ENCODE measurements at places on chromosomes 7 and 10.
A peak's percentile ranks its signal among the peaks of the same experiment; 100 is the strongest.

DNA sequence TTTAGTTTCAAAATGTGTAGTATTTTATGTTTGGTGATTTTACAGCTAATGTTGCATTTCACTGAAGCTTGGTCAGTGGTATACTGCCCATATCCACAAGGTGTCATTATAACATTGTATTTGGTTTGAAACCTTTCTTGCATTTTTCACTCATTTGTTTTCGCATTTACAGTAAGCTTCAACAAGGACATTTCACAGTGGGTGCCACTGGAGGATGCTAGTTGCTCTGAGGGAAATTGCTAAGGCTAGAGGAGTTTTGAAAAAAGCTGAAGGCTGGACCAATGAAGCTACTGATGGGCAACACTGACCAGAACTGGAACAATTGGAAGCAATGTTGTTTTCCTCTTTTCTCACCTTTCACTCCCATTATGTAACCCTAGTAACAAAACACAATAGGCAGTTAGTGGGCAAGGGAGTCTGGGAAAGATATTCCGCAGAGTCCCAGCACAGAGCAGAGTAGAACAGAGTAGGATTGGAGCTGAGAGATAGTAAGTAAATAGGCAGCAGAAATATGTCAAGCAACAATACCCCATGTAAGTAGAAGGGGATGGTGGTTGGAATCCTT, 23.6 kb upstream of the SRI start:
- peak; percentile 54 for DNase-seq

GRCh38 chr7:129317450-129317849, 92.6 kb downstream of the AHCYL2 start:
- DNase-seq = no peak

DNA sequence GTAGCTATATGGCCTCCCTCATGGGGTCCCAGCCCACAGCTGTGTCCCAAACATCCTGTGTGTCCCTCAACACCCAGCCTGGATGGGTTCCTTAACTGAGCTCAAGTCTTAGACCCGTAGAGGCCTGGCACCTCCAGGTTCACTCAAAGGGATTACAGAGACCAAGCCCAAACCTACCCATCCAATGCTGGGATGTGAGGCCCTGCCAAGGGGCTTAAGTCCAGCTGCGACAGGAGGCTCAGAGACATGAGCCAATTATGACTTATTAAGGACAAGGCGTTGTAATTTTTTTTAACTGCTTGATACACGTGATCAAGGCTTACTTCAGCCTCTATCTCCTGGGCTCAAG, 105.6 kb upstream of the RET start:
- no peak for DNase-seq

GRCh38 chr7:123492485-123492884, 41.9 kb downstream of the IQUB start:
- DNase-seq = no peak

GRCh38 chr10:130930821-130931220, 380.7 kb downstream of the TCERG1L start:
- no peak for DNase-seq

DNA sequence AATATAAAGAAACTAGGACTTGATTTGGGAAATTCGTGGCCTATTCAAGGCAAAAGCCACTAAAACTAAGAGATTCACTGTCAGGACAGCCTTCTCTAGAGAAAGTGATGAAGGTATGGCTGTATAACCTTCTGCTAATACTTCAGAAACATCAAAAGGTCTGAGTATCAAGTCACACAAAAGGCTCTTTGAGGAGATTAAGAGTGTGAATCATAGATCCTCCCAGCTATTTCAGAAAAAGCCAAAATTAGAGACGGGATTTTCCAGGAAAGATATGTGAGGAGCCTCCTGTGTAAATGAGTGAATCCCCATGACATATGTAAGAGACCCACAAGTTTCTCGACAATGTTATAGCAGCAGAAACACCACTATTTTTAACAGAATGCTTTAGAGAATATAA, 56.2 kb downstream of the UBE3C start:
- DNase-seq = no peak

- no peak for DNase-seq
Observed at GRCh38 chr7:37320848-37321468, 127.7 kb downstream of the ELMO1 start.

- no peak for DNase-seq
Observed at GRCh38 chr10:85542152-85542551, 824.4 kb downstream of the GRID1 start.

DNA sequence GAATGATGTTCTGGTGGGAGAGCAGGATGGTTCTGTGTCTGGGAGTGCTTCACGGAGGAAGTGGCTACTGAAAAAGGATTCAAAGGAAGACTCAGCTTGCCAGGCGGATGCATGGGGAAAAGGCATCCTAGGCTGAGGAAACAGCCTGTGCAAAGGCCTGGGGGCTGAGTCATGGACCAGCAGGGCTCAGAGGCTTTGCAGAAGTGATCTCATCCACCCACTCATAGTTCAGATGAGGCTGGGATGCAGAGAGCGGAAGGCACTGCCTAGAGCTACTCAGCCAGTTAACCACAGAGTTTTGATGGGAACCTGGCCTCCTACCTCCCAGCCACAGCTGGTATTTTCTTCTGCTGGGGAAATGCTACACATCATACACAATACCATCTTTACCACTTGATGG, 15.8 kb upstream of the ADAMTS14 start:
- no peak for DNase-seq

DNA sequence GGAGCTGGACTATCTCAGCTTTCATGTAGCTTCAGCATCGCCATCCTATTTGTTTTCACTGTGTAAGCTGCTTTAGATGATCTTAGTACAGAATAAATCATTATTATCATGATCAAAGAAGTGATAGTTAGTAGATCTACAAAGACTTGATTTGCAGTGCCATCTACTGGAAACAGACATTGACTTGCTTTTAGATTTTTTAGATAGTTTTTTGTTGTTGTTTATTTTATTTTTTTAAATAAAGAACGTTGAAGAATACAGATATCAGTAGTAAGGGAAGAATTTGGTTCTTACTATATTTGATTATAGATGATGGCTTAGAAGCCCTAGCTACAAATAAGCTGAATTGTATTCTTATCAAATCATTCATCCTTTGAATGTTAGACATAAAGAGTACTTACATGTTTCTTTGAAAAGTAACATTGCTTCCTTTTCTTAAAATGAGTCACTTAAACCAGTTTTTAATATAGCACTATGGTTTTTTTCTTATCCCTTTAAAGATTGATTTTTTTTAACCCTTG, 6.3 kb upstream of the SFMBT2 start:
- no peak for DNase-seq

- DNase-seq = no peak
Observed at GRCh38 chr7:134073276-134073675, 53.9 kb upstream of the LRGUK start.

DNA sequence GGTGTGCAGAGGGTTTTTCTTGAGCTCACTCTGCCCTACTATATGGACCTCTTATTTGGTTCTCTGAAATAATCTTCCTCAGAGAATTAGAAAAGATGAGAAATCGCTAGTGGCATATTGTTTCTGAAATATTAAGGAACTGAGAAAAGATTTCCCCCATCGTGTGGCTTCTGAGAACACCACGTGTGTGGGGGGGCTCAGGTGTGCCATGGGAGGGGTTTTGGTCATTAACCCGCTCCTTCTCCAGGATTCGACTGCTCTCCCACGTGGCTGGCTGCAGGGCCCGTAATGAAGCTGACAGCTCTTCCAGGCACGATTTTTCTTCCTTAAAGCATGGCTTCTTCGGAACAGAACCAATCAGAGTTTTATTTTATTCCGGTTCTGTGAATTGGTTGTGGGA, 67.7 kb downstream of the XRCC2 start:
- no peak for DNase-seq

DNA sequence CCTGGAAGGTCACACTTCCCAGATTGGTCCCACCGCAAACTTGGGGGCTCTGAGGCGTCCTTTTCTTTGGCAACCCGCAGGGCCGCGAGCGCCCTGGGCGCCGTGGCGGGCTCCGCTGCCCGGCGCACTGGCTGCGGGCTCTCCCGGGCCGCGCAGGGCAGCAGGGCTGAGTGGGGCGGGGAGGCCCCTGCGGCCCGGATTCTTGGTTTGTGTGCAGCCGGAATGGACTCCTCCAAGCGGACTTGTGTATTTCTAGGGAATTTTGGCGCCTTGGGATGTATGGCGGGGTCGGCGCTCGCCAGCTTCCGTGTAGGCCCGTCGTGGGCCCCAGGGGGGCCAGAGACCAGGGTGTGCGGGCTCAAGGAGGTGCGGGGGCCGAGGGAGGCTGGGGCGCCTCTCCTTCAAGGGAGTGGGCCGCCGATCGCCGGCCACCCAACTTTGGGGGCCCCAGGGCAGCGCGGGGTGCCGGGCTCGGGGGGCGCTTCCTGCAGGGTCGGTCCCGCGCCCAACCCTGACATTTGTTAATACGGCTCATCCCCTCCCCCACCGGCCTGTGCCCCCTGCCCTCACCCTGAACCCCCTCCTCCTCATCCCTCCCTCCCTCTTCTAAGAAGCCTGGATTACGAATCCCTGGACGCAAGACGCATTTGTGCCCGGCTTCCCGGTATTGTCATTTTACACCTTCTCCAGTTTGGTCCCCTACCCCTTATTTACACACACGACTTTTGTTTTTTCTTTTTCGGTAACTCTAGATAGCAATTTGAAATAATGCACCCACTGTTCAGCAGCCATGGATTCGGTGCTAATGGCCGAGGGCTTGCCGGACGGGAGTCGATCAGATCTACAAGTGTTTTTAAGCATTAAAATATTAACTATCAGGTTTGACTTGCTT, 2.5 kb downstream of the TCF7L2 start:
- no peak for DNase-seq

GRCh38 chr7:49443515-49443914, 329.9 kb upstream of the VWC2 start:
- no peak for DNase-seq

DNA sequence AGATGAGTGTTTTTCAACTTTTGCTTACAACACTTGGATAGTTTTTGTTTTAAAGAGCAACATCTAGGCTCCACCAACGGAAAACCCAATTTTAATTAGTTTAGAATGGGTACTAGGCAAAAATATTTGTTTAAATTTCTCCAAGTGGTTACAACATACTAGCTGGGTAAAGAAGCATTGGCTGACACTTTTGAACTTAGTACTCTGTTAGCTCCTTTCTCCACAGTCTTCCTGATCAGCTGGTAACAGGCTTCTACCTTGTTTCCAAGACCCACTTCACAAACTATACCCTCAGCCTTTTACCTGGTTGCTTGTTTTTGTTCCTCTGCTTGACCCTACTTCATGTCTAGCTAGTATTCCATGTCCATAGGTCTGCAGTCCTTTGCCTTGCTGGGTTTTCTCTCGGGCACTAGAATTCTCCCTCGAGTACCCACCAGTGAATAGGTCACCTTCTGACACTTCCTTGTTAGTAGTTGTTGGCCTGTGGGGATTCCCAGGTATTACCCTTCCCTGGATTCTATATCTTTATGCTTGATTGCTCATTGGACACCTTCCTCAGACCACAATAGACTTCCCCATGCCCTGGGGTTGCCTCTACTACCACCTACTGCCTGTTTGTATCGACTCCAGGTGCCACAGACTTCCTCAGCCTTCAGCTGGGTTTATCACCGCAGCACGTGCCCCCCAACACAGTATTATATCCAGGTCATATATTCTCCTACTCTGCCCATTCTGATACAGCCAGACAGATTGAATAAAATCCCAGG, 42.0 kb downstream of the PRPS1L1 start:
- no peak for DNase-seq

DNA sequence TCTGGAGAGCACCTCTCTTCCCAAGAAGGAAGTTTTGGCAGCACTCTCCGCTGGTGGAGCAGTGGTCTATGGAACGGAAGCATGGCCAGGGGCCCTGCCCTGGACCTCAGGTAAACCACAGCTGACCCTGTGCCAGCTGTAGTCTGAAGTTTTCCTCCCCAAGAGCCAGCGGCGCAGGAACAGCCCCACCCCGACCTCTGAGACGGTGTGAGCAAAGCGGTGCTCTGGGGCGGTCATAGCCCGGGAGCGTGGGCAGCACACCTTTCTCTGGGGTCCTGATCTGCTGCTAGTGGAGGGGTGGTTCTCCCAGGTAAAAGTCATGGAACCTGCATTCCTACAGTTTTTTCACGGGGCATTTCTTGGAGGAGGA, 52.6 kb downstream of the TSPAN15 start:
- no peak for DNase-seq

DNA sequence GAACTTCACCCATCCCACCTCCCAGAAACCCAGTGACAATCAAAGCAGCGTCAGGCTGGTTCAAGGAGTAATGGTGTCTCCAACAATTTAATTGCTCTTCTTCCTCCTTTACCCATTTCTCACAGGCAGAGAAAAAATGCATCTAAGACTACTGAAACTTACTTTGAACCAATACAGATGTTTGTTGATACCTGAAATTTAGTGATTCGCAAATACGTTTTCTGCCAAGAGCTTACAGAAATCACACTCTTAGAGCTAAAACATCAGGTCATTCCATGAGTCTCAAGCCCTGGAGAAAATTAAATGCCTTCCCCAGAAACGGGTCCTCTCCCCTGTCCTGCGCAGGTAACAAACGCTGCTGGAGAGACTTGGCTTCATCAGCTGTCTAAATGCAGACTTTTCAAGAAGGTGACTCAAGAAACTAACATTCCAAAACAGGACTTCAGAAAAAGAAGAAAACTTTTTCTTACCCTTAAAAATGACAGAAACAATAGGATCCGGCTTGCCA, 443 bp downstream of the MYOF start:
- DNase-seq = no peak

- DNase-seq = no peak
Observed at GRCh38 chr10:27643301-27643700, 102.3 kb downstream of the MKX start.

DNA sequence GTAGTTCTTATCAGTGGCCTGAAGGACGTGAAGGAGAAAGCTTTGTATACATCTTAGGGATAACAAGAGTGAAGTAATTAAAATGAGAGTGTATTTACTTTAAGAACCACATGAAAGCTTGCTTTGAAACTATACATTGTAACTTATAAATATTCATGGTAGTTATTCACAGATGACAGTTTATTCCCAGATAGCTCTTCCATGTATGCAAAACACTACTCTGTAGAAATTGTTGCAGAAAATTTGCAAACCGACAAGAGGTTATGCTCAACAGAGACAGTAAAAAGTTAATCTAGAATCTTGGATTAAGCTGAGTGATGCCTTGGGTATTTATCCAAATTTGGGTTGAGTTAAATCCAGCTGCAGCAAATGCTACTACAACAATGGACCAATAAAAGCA, 301.5 kb downstream of the PRKG1 start:
- DNase-seq = no peak

- no peak for DNase-seq
Observed at GRCh38 chr7:80847895-80848294, 71.0 kb downstream of the SEMA3C start.

All from NCI-H2227 treated with DMSO at 0.1 percent for 48 hours (cell line).